ENCODE measurements at places on chromosomes 12 and 14. TPM values are rescaled to one million over a fixed set of nuclear protein-coding genes. Genes with fewer than 3 reads are reported as not detected.

TSHR gene
- total RNA-seq, result not detected

C12orf42 gene
- 0.13 TPM for total RNA-seq

COX6A1 gene
- 417 TPM for total RNA-seq

SLC6A12 gene
- total RNA-seq, result 0.13 TPM

ZNF26 gene
- 11.4 TPM for total RNA-seq

BIN2 gene
- total RNA-seq, result not detected

VRTN gene
- total RNA-seq, result not detected

LACRT gene
- not detected for total RNA-seq

MYO1H gene
- total RNA-seq, result not detected

ASB2 gene
- not detected for total RNA-seq

DICER1 gene
- total RNA-seq, result 27.8 TPM

CMA1 gene
- total RNA-seq, result not detected

FOXN4 gene
- not detected for total RNA-seq

GPR162 gene
- total RNA-seq, result 0.76 TPM

CFAP73 gene
- total RNA-seq, result not detected

FBLN5 gene
- total RNA-seq, result 0.26 TPM

ADAM20 gene
- total RNA-seq, result 0.13 TPM

ACVRL1 gene
- 416 TPM for total RNA-seq

TAS2R8 gene
- not detected for total RNA-seq

SVOP gene
- total RNA-seq, result not detected

LIN7A gene
- 0.13 TPM for total RNA-seq

Data from dermis microvascular lymphatic vessel endothelial cell (primary cell).